ENCODE measurements at places on chromosomes 1 and 21.
A peak's percentile ranks its signal among the peaks of the same experiment; 100 is the strongest.

DNA sequence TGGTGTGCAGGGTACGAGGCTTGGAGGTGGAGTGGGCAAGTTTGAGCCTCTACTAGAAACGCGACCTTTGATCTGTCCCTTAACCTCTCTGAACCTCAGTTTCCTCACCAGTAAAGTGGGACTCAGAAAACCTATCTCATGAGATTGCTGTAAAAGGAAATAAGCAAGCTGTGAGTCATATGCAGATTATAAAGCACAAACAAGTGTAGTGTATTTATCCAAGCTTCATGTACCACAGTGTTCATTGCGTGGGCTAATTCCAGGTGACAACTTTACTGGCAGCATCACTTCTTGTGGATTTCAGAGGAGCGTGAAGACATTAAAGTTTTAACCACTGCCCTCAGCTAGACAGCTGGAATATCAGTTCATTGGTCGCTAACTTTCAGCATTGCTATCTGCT, 44.4 kb downstream of the ZNF697 start:
- DNase-seq: no peak

GRCh38 chr1:77961392-77961791, 17.5 kb downstream of the FUBP1 start:
- DNase-seq: no peak

DNA sequence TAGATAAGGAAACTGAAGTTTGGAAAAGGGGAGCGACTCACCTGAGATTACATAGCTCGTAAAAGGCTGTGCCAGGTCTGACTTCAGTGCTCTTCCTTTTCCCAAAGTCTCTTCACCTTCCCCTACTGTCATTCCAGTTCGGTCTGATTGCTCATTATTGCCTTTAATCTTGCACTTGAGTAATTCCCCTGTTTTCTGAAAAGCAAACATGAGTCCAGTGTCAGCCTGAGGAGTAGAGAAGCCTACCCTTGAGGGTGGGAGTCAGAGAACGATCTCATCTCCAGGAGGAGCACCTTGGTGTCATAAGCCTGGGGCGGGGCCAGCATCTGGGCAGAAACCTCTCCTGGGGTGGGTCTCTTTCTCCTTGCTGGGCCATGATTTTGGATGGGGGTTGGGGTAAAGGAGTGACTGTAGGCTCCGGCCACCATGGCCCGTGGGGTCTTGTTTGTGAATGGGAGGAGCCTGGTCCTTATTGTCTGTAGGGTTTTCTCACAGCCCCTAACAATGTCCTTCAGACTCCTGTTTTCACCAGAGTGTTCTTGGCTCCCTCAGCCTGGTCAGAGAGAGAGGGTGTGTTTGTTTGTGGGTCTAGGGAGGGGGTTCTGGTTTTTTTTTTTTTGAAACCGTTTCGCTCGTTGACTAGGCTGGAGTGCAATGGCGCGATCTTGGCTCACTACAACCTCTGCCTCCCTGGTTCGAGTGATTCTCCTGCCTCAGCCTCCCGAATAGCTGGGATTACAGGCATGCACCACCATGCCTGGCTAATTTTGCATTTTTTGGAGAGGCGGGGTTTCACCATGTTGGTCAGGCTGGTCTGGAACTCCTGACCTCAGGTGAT, 6.0 kb downstream of the VANGL2 start:
- no peak for DNase-seq

DNA sequence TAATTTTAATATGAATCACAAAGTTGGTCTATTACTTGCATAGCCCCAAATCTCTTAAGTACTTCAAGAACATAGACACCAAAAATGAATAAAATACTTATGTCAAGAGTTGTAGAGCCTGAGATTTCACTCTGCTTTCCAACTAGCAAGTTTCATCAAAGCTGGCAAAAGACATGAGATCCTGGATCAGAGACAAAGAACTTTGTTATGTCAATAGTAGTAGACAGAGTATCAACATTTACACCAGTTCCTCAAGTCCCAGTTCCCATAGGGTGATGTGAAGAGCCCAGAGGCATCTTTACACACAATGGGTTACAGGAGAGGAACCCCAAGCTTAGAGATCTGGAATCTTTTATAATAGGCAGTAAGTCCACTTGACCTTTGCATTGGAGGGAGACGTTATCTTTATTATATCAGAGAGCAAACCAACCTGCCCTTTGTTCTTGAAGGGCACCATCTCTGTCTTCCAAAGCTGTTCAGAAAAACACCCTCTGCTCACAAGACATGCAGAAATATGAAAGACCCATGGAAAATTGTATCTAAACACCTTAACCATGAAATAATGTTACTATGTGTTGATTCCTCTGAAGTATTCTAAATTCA, 174.4 kb upstream of the GALNT2 start:
- no peak for DNase-seq

- DNase-seq: no peak
These were observed 20.2 kb downstream of the OVGP1 start for GRCh38 chr1:111407301-111407700.

DNA sequence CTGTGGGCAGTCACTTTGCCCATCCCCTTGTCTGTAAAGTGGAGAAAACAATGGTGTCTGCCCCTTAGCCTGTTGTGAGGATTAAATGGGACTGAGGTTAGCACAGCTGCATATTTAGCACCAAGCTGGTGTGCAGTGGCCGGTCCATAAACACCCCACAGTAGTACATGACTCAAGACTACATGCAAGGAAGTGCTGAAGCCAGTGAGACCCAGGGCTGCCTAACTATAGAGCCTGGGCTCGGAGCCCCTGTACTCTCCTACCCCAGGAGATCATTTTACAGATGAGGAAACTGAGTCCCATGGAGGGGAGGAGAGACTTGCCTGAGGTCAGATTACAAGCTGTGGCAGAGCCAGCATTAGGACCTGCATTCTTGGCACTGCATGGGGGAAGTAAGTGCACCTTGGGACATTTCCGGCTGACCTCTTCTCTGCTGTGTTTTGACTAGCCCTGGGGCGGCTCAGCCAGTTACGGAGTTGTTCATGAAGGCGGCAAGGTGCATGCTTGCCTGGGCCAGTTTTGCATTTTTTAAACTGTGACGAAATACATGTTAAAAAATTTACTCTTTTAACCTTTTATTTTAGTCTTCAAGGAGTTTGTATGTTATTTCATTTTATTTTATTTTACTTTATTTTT, 3.2 kb downstream of the SERINC2 start:
- DNase-seq: no peak

DNA sequence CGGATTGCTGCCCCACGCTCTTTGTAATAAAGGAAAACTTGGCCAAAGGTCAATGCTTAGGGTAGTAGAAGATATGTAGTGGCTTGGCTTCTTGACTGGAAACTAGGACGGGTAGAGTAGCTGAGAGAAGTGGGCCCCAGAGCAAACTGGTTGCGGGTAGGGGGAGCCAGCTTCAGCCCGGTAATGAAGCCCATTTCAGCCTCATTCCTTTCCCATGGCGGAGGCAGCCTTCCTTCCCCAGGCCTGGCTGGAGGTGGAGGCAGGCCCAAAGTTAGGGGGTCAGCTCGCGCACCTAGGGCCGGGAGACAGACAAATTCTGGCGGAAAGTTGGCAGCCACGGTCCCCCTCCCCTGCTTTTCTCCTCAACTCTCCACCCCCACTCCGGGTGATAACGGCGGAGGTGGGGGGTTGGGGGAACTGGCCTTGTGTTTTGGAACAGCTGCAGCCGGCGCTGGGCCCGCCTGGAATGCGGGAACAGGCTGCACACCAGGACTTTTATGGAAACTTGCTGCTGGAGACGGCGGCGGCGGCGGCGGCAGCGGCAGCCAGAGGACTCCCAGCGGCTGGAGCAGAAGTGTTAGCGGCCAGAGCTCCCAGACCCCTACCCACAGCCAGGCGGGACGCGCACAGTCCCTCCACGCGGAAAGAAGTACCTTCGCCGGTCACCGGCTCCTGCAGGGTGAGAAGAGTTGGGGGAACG, at the start of gene NEXN:
Gene NEXN, plus strand, starts transcription at position 544 of the 700 bp plus-strand sequence. CDS start 27,483 bp downstream, outside the sequence.
- no peak for DNase-seq

- DNase-seq: no peak
These were observed 68.0 kb downstream of the CD58 start for GRCh38 chr1:116502671-116503314.

GRCh38 chr21:26965040-26965906, 1.6 kb downstream of the ADAMTS5 start:
- DNase-seq: no peak

DNA sequence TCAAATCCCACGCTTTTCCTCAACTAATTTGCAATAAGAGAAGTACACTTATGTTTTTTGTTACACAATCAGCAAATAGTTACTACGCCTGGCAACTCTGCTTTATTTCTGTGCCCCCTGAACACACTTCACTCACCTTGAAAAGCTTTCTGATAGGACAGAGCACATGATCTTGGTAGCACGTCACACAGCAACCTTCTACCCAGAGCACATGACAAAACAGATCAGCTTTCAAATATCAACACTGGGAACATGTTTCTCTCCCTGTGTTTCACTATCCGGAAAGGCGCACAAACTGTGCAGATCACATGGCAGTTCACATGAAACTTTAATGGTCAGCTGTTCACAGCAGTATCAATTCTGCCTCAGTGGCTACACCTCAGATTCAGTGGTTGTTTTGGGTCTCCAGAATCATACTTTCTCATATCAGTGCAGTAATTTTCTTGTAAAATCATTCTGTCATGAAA, 2.2 kb downstream of the SLC19A2 start:
- DNase-seq: no peak

GRCh38 chr1:36080801-36081200, 3.1 kb upstream of the TEKT2 start:
- no peak for DNase-seq

- DNase-seq: no peak
These were observed 277.0 kb upstream of the C1orf105 start for GRCh38 chr1:172143384-172144055.

- no peak for DNase-seq
These were observed 114.4 kb downstream of the DMRTA2 start for GRCh38 chr1:50308878-50309277.

DNA sequence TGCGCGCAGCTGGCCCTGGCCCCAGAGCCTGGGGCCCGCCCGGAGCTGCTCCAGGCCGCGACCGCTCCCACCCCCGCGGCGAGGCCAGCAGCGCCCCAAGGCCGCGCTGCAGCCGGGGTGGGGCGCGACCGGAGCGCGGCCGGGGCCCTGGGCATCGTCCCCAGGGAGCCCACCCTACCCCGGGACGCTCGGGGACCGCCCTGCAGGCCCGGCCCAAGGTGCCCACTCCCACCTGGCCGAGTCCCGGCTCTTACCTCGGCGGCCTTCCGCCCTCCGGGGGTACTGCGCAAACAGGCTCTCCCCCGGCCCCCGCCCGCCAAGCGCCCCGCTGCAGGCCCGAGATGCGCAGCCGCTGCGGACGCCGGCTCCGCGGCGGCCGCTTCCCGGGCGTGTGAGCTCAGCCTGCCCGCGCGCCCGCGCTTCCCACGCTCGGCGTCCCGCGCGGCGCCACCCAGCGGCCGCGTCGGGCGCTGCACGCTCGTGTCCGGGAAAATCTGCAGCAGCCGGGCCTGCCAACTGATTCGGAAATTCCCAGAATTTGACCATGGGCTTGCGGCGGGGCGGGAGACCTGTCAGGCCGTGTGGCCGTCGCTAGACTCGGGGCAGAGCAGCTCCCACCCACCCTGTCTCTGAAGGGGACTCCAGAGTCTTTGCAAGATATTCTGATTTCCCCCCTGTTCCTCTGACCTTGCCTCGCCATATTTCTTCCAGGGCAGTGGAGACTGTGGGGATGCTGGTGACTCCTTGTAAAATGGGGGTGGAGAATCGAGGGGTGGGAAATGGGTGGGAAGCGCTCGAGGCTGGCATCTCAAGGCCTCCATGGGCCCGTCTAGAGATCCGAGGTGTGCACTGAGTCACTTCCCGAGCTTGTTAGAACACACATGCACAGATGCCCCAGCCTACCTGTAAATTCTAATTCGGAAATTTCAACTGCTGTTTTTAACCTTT, 41.9 kb downstream of the CD34 start:
- DNase-seq: peak; percentile 66

DNA sequence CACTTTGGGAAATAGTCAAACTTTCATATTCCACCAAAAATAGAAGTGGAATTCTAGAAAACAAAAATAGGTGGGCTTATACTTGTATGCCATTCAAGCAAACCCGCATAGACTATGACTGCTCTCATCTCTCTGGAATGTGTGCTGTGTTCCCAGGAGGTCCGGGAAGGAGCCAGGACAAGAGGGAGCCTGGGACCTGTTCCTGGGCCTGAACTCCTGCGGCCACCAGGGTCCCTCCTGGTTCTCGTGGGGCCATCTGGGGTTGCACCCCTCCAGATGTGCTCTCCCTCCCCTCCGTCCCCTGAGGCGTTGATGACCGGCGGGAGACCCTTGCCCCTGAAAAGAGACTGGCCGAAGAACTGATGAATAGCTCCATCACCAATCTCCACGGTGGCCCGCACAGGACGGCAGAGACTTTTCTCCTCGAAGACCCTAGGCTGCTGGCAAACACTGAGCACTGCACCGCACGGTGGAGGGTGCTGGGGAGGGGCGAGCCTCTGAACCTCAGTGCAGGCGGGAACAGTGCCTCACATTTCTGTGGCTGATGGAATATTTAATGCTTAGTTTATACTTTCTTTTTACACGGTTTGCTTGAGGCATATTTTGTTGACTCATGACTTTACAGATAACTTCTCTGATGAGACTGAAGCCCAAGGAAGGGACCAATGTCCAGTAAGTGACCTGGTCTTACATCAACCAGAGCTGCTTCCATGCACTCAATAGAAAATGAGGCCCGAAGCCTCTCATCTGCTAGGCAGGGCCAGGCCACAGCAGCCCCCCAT, 9.6 kb upstream of the ADARB1 start:
- no peak for DNase-seq

DNA sequence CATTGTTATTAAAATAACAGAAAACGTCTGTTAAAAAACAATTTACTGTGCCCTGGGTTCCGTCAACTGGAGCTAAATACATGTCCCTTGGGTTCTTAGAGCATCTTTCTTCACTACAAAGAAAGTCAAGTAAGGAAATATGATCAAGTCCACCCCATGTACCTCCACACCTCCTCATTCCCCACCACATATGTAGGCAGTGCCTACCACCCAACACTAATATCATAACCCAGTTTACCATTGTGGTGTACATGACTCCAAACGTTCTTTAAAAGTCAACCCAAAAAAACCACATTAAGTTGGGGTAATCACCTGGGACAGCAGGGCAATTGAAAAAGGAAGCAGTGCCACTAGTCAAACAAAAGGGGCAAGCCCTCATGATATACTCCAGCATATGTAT, 7.8 kb upstream of the LRRC52 start:
- no peak for DNase-seq

GRCh38 chr1:28118640-28119307, 30.4 kb upstream of the EYA3 start:
- DNase-seq: no peak

- DNase-seq: no peak
These were observed 67.4 kb downstream of the LUZP1 start for GRCh38 chr1:23101101-23101827.
